Activated CD8-positive, alpha-beta memory T cell treated with anti-CD3 and anti-CD28 coated beads, Interleukin-2, amount 50 U/mL, for 4 hours (primary cell): ENCODE measurements at places on chromosomes 6 and 20.
A peak's percentile ranks its signal among the peaks of the same experiment; 100 is the strongest.

DNA sequence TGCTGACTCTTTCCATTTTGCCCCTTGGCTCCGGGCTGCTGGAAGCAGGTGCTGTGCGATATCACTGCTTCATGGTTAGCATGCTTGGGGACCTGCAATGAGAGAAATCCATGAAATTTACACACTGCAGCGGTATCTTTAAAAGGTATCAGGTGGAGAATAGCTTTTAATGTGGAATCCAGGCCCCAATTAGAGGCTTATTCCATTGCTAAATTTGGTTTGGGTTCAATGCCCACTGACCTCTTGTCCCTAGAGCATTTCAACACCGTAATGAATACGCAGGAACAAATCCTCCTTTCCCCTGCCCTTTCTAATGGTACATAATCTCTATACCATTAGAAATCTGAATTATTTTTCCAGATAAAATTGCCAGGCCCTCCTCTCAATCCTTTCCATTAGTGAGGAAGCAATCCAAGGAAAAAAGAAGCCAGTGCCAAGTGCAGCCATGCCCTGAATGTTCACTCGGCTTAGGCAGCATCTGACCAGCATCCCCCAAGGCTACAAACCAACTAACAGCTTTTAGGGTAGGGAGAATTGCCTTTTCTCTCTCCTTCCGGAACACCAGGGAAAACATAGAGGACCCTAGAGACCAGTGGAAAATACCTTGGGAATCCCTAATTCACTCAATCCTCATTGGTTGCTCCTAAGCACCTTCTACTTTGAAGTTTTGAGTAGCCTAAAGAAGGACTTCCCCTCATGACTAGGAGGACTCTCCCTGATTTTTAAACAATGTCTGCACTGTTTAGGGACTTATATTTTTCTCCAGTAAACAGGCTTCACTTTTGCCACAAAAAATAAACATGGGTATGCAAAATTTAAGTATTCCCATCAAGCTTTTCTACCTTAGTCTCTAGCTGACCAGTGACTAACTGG lies 143.1 kb downstream of the QRSL1 start:
- DNase-seq, result no peak

GRCh38 chr6:72861059-72861458 lies 239.2 kb downstream of the KCNQ5 start:
- no peak for DNase-seq

DNA sequence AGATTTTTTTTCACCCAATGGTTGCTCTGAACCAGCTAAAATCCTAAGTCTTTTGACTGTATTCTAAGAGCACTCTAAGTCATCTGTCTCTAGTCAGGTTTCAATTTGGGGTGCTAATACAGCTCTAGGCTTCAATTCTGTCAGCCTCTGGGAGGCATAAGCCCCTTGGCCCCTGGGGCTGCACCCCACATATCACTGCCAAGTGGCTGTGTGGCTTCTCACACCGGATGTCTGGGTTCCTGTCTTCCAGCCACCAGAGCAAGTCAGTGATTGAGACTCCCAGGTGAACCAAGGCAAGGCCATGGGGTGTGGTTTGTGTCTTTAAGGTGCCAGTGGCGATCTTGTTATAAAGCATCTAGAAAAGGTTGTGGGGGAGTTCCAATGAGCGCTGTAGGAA lies 136.5 kb downstream of the TMEM242 start:
- no peak for DNase-seq

DNA sequence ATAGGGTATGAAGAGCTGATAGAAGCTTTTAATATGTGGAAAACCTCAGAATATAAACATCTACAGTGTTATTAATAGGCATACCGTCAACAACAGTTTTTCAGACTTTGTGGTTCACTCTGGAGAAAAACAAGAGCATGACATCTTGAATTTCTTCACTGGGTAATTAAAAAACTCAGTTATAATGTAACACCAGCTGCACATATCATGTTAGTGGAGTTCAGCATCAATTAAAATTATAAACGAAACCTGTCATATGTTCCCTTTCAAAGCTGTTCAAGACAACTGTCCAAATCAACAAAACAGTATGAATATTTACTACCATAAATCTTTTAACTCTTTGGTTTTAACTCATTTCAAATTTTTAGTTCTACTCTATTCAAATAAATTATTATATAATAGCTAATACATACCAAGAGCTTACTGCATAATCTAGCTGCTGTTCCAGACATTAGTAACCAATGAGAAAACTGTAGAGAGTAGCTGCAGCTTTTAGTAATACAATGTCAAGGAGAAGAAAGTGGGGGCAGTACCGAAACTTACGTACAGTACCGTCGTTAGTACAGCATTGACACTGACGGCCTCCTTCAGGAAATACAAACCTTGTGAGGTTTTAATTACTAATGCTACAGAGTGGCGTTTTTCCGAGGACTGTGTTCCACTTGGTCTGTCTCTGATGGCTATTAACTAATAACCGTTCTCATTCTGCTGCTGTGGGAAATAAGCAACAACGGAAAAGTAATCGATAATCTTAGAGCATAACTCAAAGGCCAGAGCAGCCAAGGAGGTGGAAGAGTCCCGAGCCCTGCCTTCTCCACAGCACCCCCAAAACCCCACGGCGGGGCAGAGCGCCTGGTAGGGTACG lies 532 bp upstream of the PM20D2 start:
- peak; percentile 23 for DNase-seq
